T-helper 17 cell (primary cell): ENCODE measurements at places on chromosomes 16 and 17. TPM values are rescaled to one million over a fixed set of nuclear protein-coding genes. Genes with fewer than 3 reads are reported as not detected.

The CYLD gene
- total RNA-seq, result 411 TPM

The FXR2 gene
- 23.4 TPM for total RNA-seq

The NR1D1 gene
- total RNA-seq, result 102 TPM

The SMIM36 gene
- not detected for total RNA-seq

The RAB26 gene
- total RNA-seq, result 0.21 TPM

DNA sequence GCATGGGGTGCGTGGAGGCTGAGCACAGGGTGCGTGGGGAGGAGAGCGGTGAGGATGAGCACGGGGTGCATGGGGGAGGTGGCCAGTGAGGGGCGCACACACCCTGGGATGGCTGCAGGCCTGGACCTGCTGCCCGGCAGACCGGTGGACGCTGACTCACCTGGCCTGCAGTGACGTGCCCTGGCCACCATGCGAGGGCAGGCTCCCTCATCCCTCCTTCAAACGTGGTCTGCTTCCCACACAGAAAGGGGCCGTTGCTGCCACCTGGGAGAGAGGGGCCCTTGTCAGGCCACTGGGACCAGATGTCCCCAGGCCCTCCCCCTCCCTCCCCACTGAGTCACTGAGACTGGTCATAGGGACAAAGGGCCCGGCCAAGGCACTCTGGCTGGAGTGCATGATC is 20.1 kb upstream of the APRT start:
- DNase-seq, result no peak

GRCh38 chr16:85123891-85124635 is 11.8 kb upstream of the CIBAR2 start:
- no peak for DNase-seq

- DNase-seq, result no peak
Measured at GRCh38 chr17:6502142-6502541, 54.2 kb downstream of the PITPNM3 start.

DNA sequence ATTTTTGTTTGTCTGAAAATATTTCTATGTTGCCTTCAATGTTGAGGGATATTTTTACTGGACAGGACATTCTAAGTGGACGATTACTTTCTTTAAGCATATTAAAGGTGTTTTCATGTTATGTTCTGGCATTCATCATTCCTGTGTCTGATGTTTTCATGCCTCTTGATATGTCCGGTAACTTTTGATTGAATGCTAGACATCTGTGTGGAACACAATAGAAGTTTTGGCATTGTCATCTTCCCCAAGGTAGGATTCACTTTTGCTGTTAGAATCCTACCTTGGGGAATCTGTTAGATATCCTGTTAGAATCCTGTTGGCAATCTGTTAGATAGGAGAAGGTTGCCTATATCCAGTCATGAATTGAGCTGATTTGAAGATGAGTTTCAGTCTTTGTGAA is 28.9 kb downstream of the CACNG5 start:
- no peak for DNase-seq

- DNase-seq, result no peak
Measured at GRCh38 chr16:77679901-77680300, 42.4 kb upstream of the NUDT7 start.

GRCh38 chr16:82900559-82900958 is 273.8 kb downstream of the CDH13 start:
- no peak for DNase-seq

DNA sequence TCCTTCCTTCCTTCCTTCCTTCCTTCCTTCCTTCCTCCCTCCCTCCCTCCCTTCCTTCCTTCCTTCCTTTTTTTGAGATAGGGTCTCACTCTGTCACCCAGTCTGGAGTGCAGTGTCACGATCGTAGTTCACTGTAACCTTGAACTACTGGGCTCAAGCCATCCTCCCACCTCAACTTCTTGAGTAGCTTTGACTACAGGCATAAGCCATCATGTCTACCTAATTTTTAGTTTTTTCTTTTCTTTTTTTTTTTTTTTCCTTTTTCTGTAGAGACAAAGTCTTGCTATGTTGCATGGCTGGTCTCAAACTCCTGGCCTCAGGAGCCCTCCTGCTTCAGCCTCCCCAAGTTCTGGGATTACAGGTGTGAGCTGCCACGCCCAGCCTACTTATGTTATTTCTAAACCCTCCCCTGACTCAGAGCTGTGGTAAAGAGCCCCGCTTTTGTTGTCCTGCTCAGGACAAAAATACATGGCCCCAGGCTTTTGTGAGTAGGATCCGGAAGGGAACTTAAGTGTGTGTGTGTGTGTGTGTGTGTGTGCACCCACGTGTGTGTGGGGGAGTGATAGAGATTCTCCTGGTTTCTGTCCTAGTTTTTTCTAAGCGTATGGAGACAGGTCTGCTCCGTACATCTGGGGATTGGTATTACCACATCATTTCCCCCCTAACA is 67.1 kb downstream of the PRKCB start:
- no peak for DNase-seq

GRCh38 chr16:15961571-15962090 is 12.2 kb downstream of the ABCC1 start:
- DNase-seq, result no peak
